Immature natural killer cell (primary cell): ENCODE measurements at places on chromosomes 7 and 10. TPM values are rescaled to one million over a fixed set of nuclear protein-coding genes. Genes with fewer than 3 reads are reported as not detected.
A peak's percentile ranks its signal among the peaks of the same experiment; 100 is the strongest.

DNA sequence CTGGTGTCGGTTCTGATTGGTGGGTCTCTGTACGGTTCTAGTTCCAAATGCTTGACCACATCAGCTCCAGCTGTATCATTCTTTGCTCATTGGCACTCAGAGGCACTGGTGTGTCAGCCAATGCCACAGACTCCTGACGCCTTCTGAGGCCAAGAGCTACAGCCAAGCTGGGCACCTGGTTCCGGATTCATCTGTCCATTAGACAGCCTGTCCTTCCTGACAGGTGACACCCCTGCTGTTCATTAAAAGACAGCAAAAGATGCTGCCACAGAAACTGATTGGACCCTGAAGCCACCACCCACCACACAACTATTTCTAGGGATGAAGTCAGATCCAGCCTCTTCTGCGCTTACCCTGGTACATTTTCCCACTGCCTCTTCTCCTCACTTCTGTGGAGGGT, 35.6 kb downstream of the COL13A1 start:
- no peak for DNase-seq
- no peak overlapping the region for H3K4me3 ChIP-seq
- no peaks in the 10 kb centered on the region for H3K36me3 ChIP-seq

DNA sequence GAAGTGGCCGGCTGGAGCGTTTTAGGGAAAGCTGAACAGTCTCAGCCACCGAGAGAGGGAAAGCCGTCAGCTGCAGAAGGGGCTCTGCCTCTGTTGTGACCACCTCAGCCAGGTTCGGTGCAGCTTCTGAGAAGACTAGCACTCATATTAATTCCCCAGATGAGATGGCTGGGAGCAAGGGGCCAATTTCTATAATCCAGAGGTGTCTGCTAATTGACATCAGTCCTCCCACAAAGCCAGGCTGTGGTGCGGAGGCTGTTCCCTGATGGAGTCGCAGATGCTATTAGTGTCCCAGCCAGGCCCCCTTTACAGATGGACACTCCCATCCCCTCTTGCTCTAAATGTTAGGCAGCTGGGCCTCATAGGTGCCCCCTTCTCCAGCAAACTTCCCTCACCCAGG, 133.5 kb downstream of the GRID1 start:
- DNase-seq = no peak
- peaks cover 1% of the 10 kb centered on the region for H3K27me3 ChIP-seq
- no peak overlapping the region for H3K27ac ChIP-seq
- H3K4me3 ChIP-seq = no peak overlapping the region

DNA sequence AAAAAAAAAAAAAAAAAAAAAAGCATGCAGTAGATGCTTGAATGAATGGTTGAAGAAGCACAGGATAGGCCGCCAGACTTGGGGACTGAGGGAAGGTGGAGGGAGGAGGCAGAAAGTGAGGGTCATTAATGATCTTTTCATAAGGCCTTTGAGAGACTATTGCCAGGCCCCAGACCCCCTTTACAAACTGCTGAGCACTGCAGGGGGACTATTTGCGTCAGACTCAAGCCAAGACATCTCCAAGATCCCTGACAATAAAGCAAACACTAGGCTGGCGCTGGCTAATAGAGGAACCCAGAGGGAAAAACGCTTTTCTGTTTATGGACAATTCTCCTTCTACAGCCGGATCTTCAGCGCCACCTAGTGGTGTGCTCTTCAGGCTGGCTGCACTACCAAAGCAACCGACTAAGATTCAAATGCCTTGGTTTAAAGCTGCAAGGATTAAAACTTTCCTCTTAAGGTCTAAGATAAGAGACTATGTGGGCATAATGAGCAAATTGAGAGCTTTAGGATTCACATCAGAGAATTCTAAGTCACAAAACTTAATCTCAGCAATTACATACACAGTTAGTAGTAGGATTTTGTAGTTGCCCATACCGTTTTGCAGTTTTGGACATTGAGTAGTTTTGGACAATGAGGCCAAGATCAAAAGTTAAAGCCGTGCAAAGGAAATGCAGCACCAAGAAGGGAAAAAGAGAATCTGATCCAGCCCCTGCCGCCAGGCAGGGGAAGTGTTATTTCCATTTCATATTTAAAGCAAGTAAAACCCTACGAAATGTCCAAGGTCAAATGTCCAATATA, 17.9 kb upstream of the AGK start:
- no peak overlapping the region for H3K4me3 ChIP-seq
- H3K36me3 ChIP-seq = no peaks in the 10 kb centered on the region
- peak; percentile 51 for DNase-seq
- peaks cover 7% of the 10 kb centered on the region for H3K4me1 ChIP-seq

The PDLIM1 gene
- polyA plus RNA-seq = 41.2 TPM

The BRAF gene
- polyA plus RNA-seq = 5.4 TPM

DNA sequence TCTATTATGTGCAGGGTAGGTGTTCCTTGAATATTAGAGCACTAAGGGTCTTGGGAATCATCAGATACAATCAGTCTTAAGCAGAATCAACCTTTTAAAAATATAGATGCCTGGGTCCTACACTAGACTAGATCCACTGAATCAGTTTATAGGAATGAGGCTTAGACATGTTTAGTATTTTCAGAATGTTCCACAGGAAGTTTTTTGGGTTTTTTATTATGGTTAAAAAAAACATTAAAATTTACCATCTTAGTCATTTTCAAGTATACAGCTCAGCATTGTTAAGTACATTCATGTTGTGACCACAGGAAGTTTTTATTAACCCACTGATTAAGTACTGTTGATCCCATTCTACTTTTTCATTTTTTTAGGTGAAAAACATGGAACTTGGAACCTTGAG, 135.7 kb downstream of the LCOR start:
- no peaks in the 10 kb centered on the region for H3K27me3 ChIP-seq
- DNase-seq = no peak
- no peaks in the 10 kb centered on the region for H3K4me1 ChIP-seq
- H3K4me3 ChIP-seq = no peak overlapping the region
- H3K36me3 ChIP-seq = no peaks in the 10 kb centered on the region

DNA sequence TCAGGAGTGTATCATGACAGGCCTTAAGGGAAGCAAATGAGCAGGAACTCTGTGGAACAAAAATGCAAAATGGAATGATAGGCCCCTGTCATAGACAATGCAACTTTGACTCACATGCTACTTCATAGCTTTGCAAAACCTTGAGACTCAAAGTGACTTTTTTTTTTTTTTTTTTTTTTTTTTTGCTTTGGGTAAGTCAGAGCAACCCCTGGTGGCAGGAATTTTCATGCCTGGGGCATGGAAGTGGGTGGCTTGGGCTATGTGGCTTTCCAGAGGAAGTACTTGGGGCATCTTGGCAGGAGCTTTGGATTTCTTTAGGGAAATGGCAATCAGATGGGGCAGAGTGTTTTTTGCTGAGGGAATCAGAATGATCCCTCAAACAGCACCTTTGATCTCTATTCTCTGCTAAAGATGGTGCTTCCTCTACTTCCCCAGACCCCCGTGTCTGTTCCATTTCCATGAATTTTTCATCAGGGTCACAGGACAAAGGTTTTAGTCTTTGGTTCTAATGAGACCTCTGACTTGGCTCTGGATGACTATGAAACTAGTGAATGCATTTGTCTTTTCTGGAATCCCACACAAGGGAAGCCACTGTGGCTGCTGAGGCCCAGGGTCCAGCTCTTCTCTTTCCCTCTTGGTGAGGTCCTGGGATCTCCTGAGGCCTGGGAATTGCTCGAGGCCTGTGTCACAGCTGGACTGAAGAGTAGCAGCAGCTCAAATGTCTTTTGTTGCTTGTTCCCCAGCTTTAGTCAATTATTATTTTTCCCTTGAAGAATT, 62.8 kb downstream of the TACC2 start:
- H3K36me3 ChIP-seq = no peaks in the 10 kb centered on the region
- H3K27me3 ChIP-seq = peaks cover 6% of the 10 kb centered on the region
- no peaks in the 10 kb centered on the region for H3K4me1 ChIP-seq

- DNase-seq = no peak
- H3K4me3 ChIP-seq = no peak overlapping the region
- no peaks in the 10 kb centered on the region for H3K36me3 ChIP-seq
- no peaks in the 10 kb centered on the region for H3K4me1 ChIP-seq
- H3K27ac ChIP-seq = no peak overlapping the region
Observed at GRCh38 chr7:32410545-32410944, 79.6 kb downstream of the LSM5 start.

DNA sequence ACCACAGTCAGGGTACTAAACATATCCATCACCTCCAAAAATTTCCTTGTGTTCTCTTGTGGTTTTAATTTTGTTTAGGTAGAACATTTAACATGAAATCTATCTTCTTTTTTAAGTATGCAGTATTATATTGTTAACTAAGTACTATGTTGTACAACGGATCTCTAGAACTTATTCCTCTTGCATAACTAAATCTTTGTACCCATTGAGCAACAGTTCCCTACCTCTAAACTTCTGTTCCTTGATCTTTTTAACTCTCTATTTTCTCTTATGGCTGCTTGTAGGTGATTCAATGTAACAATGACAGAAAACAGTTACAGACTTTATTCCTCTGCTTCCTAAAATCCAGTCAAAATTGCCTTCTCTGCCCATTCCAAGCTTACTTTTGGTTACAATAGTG, 9.9 kb downstream of the NRG3 start:
- H3K4me1 ChIP-seq = no peaks in the 10 kb centered on the region
- no peak overlapping the region for H3K27ac ChIP-seq
- H3K27me3 ChIP-seq = no peaks in the 10 kb centered on the region

The NME8 gene
- 2.6 TPM for polyA plus RNA-seq

DNA sequence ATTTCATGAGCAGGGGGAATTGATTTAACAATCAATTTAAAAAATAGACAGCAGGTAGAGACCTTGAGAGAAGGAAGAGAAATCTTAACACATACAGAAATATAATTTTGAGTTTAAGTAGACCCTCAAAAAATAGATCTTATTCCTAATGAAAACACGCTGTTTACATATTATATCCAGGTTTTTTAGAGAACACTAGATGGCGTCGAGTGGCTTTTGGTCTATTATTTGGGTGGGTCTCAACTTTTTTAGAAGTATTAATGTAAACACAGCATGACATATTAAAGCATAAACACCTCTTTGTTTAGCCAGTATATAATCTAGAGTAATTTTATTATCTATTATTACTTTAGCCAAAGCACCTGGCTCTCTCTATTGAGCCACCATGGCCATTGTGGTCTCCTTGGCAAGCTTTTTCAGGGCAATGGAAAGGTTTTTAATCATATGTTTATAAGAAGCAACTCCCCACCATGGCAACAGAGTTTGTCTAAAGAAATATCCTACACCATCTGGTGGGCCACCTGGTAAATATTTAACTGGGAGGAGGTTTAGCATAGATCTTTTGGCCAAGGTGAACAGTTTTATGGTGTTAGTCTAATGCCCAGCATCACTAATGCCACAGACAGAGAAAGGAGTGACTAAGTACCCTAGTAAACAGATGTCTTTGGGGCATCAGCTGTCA, 59.7 kb upstream of the PRSS1 start:
- peak; percentile 11 for DNase-seq
- peaks cover 46% of the 10 kb centered on the region for H3K4me1 ChIP-seq
- no peaks in the 10 kb centered on the region for H3K36me3 ChIP-seq
- no peaks in the 10 kb centered on the region for H3K27me3 ChIP-seq
- peak overlapping the region; percentile 4 for H3K27ac ChIP-seq

GRCh38 chr7:85750454-85750949, 563.6 kb upstream of the SEMA3D start:
- H3K4me3 ChIP-seq = no peak overlapping the region
- peaks cover 5% of the 10 kb centered on the region for H3K27me3 ChIP-seq
- DNase-seq = no peak
- H3K4me1 ChIP-seq = no peaks in the 10 kb centered on the region

DNA sequence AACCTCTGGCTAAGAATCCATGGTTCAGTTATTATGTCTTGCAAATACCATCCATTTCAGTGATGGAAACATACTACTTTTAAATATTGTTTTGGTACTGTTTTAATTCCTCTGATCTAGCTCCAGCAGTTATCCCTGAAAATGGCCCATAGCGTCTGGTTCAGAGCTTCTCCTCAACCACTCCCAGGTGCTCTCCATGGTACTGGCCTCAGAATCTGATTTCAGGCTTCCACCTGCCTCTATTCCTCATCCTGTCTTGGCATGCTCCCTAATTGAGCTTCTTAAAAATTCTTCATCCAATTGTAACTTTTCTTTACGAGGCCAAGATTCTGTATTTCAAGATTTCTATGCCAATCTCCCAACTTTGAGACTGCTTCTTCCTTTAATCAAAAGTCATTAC, 236.3 kb downstream of the HTR7 start:
- peaks cover 1% of the 10 kb centered on the region for H3K27me3 ChIP-seq
- H3K27ac ChIP-seq = no peak overlapping the region
- no peak for DNase-seq
- H3K4me3 ChIP-seq = no peak overlapping the region
- no peaks in the 10 kb centered on the region for H3K4me1 ChIP-seq

- H3K36me3 ChIP-seq = no peaks in the 10 kb centered on the region
- peaks cover 2% of the 10 kb centered on the region for H3K27me3 ChIP-seq
- H3K4me1 ChIP-seq = no peaks in the 10 kb centered on the region
- H3K4me3 ChIP-seq = no peak overlapping the region
- DNase-seq = no peak
Observed at GRCh38 chr10:69303632-69304051, 25.3 kb downstream of the HK1 start.

DNA sequence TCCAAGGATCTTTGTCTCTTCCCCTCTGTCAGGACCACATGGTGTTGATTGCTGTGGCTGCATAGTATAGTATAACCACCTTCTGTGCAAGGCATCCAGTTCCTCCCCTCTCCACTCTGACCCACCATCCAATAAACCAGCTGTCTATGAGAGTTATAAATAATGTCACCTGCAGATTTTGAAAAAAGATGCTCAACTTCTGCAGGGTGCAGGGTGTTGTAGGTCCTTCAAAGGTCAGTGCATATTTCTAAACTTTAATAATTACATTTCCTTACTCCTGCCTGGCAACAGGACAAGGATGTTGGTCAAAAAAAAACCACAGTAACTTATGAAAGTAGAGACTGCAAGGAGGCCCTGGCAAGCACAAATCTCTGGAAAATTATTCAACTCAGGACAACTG, 166.2 kb downstream of the PKD1L1 start:
- no peaks in the 10 kb centered on the region for H3K4me1 ChIP-seq
- DNase-seq = no peak
- H3K27ac ChIP-seq = no peak overlapping the region
- no peaks in the 10 kb centered on the region for H3K36me3 ChIP-seq
- H3K4me3 ChIP-seq = no peak overlapping the region

GRCh38 chr7:7517754-7518153, 17.9 kb downstream of the COL28A1 start:
- no peak for DNase-seq
- H3K4me1 ChIP-seq = no peaks in the 10 kb centered on the region
- H3K4me3 ChIP-seq = no peak overlapping the region
- H3K36me3 ChIP-seq = no peaks in the 10 kb centered on the region
- H3K27me3 ChIP-seq = no peaks in the 10 kb centered on the region
- H3K27ac ChIP-seq = no peak overlapping the region
